ENCODE measurements at places on chromosomes 2 and 18. TPM values are rescaled to one million over a fixed set of nuclear protein-coding genes. Genes with fewer than 3 reads are reported as not detected.
A peak's percentile ranks its signal among the peaks of the same experiment; 100 is the strongest.

GRCh38 chr2:37829202-37829601, 95.9 kb upstream of the RMDN2 start:
- peaks cover 6% of the 10 kb centered on the region for H3K4me1 ChIP-seq
- no peaks in the 10 kb centered on the region for H3K27me3 ChIP-seq
- H3K27ac ChIP-seq = no peak overlapping the region
- no peaks in the 10 kb centered on the region for H3K36me3 ChIP-seq
- no peak for DNase-seq

GRCh38 chr18:57801325-57801724, 1.8 kb downstream of the ATP8B1 start:
- H3K27me3 ChIP-seq = peaks cover 70% of the 10 kb centered on the region
- no peak overlapping the region for H3K27ac ChIP-seq
- peak overlapping the region; percentile 52 for H3K4me3 ChIP-seq
- H3K4me1 ChIP-seq = peaks cover 13% of the 10 kb centered on the region
- no peaks in the 10 kb centered on the region for H3K36me3 ChIP-seq

DNA sequence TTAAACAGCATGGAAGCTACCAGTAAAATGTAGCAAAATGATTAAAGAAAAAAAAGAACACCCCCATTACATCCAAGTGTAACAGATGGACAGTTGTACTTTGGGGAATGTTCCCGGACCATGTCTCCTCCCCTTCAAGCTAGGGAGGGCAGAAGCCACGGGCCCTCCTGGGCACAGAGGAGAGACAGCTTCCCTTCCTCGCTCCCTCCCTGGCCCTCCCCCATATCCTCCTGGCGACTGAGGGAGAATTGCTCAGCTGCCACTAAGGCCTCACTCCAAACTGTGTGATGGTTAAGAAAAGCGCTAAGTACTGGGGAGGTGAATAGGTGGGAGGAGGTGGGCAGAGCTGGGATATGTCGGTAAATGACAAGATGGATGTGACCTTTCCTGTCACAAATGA, 358.0 kb downstream of the HRH4 start:
- H3K27ac ChIP-seq = no peak overlapping the region
- no peak overlapping the region for H3K4me3 ChIP-seq
- DNase-seq = no peak
- no peaks in the 10 kb centered on the region for H3K4me1 ChIP-seq
- no peaks in the 10 kb centered on the region for H3K27me3 ChIP-seq
- H3K36me3 ChIP-seq = no peaks in the 10 kb centered on the region

- H3K27ac ChIP-seq = peak overlapping the region; percentile 50
- peaks cover 74% of the 10 kb centered on the region for H3K27me3 ChIP-seq
- peaks cover 26% of the 10 kb centered on the region for H3K4me1 ChIP-seq
- peak; percentile 42 for DNase-seq
Measured at GRCh38 chr2:221571551-221572218, 419 bp downstream of the EPHA4 start.

DNA sequence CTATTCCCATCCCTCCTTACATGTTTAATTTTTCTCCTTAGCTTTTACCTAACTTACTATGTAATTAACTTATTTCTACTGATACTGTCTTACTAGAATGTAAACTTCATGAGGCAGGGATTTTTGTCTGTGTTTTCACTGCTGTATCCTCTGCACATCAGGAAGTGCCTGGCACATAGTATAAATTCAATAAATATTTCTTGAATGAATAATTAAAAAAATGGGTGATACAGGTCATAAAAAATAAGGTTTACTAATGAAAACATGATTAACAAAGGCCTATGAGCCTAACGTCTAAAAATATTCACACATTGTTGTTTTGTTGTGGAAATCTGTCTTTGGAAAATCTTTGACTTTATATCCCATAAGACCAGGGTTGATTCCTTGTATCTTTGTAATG, 4.5 kb downstream of the RBKS start:
- H3K36me3 ChIP-seq = peaks cover 23% of the 10 kb centered on the region
- no peaks in the 10 kb centered on the region for H3K27me3 ChIP-seq
- H3K27ac ChIP-seq = no peak overlapping the region
- H3K4me3 ChIP-seq = no peak overlapping the region
- DNase-seq = no peak
- peaks cover 24% of the 10 kb centered on the region for H3K4me1 ChIP-seq

DNA sequence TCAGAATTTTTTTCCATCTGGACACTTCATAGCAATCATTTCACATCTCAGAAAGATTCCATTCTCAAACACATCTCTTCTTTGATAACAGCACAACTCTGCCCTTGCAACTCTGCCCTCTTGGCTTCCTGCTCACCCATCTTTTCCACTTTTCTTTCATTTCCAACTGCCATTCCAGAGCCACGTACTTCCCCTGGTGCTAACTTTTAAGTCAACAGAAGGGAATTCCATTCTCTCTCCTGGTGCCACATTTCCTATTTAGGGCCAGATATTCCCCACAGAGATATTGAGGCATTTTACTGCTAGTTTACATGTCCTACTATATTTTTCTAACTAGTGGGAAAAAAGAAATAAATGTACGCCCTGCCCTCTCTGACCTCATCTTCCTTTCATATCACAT, 590.2 kb downstream of the ARHGAP15 start:
- no peak overlapping the region for H3K27ac ChIP-seq
- H3K4me1 ChIP-seq = peaks cover 13% of the 10 kb centered on the region
- no peak overlapping the region for H3K4me3 ChIP-seq
- H3K27me3 ChIP-seq = no peaks in the 10 kb centered on the region
- H3K36me3 ChIP-seq = peaks cover 51% of the 10 kb centered on the region

DNA sequence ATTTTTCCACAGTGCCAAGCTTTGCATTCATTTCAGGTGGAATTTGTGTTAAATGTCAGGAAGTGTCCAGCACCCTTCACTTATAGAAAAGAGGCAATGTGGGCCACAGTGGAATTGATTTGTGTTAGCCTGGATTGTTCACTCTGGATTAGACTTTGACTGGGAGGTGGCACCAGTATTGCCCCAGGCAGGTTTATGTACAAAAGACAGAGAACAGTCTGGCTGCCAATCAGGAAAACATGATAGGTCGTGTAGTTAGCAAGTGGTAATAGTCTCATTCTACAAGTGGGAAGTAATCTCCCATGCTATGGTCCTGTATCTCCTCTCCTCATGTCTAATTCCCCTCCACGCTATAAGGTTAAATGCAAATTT, 45.6 kb downstream of the RAB27B start:
- H3K4me3 ChIP-seq = no peak overlapping the region
- DNase-seq = no peak
- peaks cover 7% of the 10 kb centered on the region for H3K4me1 ChIP-seq

SLC11A1 gene
- 0.35 TPM for total RNA-seq

MYCN gene
- total RNA-seq = not detected

KCNG2 gene
- not detected for total RNA-seq

DNA sequence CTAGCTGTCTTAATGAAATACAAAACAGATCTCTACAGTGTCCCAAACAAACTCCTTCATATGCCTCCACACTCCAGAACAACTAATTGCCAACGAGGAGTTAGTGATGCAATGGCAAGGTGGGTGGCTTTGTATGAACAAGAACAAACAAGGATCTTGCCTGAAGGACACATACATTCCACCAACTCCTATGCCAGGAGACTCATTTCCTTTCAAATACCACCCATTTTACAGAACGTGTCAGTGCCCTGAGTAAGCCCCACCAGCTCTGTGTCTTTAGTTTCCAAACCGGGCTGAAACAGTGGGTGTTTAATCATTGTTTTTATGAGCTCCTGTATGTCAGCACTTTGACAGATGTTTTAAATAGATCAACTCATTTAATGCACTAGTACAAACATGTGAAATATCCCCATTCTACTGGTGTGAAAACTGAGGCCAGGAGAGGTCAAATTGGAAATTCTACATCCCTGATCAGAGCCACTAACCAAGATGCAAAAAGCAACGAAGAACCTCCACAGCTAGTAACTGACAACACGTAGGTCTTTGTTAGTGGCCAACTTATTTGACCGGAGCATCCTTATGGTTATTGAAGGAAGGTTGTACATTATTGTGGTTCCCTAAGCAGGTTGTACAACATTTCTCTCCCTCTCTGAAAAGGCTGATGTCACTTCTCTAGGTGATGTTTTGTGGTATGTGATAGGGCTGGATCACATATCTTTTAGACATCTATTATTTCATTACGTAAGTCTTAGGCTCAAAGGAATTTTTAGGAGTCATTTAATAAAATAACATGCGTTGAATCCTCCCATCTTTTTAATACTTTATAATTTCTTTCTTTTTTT, 534.9 kb upstream of the TNP1 start:
- H3K4me1 ChIP-seq = peaks cover 9% of the 10 kb centered on the region
- DNase-seq = no peak
- no peaks in the 10 kb centered on the region for H3K36me3 ChIP-seq
- no peak overlapping the region for H3K27ac ChIP-seq
- H3K4me3 ChIP-seq = no peak overlapping the region
